ENCODE measurements at places on chromosomes 7 and 10.

DNA sequence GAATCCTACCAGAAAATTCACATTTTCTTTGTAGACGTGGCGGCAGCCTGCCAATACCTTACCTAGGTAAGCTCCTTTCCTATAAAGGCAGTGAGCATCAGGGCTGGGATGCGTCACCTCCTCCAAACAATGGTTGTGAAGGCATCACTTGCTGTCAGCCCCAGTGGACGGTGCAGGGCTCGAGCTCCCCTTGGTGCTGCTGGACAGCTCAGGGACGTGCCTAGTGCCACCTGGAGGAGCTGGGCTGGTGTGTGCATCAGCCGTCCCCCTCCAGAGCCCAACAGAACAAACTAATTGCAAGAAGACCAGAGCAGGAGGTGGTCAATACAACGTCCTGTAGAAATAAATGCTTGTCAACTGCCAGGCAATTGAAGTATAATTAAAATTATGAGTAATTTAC, 517.5 kb upstream of the FOXK1 start:
- DNase-seq, result no peak

GRCh38 chr7:81492240-81492639, 277.6 kb downstream of the HGF start:
- no peak for DNase-seq

- no peak for DNase-seq
These were observed 233.6 kb downstream of the VTI1A start for GRCh38 chr10:112680586-112680985.

DNA sequence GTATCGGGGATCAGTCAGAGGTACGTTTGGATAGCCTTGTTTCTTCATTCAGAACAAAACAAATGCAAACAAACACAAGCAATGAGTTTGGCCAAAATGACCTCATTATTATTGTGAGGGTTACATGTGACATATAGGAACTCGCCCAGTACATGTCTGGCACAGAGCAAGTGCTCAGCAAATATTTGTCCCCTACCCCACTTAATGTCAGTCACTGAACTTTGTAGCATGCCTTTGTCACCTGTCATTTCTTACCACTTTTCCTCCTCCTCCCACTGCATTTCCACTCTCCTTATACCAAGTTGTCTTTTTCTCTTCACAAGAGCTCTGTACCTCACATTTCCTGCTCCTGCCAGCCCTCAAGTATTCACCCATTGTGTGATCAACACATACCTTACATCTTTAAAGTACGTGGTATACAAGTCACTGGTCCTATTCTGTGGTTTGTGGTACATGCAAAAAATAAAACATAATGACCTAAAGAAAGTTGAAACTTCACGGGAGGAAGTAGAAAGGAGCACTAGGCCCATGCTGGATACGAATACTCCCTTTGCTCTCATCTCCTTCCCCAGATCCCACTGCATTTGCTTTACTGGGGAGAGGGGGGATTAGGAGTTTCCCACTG, 236.0 kb downstream of the INHBA start:
- no peak for DNase-seq

DNA sequence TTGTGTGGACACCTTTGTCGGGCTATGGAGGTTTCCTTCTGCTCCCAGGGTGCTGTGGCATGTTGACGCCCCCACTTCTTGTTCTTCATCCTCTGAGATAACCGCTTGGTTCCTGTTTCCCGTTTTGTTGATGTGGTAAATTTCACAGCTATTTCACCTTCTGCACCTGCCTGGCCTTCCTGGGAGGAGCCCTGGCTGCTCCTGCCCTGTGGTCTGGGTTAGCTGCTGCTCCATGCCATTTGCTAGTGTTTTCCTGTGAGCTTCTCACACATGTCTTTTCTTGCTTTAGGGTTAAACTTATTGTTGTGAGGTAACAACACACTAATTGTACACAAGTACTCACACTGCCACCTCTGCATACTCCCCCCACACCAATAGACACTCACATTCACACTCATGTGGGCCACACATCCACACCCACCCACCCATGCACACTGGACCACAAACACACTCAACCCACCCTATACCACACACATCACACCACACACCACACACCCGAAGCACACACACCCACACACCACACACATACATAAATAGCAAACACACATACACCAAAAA, 46.5 kb upstream of the MSMB start:
- DNase-seq, result no peak

DNA sequence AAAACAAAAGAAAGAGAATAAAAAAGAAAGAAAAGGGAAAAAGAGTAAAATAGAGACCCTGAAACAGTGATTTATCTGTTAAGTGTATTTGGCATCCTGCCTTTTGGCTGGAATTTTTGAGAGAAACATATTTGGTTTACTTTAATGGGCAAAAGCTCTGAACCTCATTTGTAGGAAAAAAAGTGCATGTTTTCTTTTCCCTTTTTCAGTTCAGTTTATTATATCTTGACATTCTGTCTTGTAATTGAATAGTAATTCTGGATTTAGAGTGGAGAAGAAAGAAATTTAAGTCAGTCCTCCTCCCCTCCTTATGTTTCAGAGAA, 69.5 kb downstream of the ARID5B start:
- DNase-seq, result no peak

DNA sequence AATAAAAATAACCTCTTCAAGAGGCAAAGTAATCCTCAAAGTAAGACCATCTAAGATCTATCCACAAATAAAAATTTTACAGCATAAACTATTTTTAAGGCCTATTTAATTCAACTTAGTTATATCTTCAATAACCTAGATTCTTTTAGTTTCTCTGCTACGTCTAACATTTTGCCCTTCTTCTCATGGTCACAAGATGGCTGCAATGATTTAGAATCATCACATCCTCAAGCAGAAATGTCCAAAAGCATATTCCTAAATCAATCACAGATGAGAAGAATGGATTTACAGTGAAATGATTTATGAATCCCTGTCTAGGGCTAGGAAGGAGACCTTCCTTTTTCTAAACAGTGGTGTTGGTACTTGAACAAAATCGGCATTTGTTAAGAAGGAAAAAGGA, 304.7 kb downstream of the ARHGAP12 start:
- DNase-seq, result no peak

GRCh38 chr7:111586711-111587409, 24.6 kb upstream of the IMMP2L start:
- no peak for DNase-seq

DNA sequence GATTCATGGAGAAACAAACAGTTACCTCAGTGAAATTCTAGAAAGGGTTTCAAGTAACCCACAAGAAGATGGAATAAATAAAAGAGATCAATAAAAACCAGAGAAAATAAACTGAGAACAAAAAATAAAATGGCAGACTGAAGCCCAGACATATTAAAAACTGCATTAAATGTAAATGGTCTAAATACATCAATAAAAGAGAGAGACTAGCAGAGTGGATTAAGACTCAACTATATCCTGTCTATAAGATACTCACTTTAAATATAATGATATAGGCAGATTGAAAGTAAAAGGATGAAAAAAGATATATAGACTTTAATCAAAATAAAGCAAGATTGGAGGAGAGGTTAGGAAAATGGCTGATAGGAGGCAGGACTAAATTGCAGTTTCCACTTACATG, 18.8 kb upstream of the EBF3 start:
- no peak for DNase-seq

DNA sequence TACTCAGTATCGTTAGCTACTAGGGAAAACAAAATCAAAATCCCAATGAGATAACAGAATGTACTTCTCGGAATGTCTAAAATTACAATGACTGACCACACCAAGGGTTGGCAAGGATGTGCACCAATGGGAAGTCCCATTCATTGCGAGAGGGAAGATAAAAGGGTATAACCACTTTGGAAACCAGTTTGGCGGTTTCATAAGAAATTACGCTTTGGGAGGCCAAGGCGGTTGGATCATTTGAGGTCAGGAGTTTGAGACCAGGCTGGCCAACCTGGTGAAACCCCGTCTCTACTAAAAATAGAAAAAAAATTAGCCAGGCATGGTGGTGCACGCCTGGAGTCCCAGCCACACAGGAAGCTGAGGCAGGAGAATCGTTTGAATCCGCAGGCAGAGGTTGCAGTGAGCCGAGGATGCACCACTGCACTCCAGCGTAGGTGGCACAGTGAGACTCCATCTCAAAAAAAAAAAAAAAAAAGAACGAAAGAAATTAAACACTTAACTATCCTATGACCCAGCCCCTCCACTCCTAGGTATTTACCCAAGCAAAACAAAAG, 7.6 kb downstream of the HACD1 start:
- DNase-seq, result no peak

- DNase-seq, result no peak
These were observed 250.6 kb downstream of the BBS9 start for GRCh38 chr7:33379891-33380525.

GRCh38 chr10:11197266-11197712, 179.6 kb downstream of the CELF2 start:
- DNase-seq, result no peak

GRCh38 chr10:30055226-30055662, 4.1 kb downstream of the JCAD start:
- DNase-seq, result no peak

DNA sequence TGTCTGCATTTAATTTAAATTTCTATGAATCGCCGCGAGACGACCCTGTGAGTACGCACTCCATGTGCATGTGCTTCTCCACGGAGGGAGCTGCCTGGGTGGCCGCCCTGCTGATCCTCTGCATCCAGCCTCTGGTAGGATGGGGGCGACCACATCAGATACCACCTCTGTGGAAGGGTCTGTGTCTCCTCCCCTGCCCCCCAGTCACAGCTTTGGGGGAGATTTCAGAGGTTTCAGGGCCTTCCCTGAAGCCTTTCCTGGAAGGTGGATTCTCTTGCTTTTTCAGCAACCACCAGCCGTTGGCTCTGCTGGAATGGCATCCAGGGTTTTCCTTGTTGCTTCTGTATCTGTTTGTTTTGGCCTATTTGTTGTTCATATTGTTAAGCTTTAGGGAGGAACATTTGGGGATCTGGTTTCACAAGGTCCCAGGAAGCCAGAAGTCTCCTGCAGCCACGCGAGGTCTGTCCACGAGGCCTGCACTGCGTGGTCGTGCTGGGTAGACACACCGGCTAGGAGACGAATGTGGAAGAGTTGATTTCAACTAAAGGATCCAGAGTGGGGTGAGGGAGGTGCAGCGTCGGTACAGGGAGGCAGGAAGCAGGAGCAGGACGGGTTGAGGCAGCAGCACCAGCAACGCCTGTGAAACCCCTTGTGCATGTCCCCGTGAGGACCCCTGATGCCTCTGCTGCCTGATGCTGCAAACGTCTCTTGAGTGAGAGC, 329.1 kb downstream of the PTPRN2 start:
- no peak for DNase-seq

DNA sequence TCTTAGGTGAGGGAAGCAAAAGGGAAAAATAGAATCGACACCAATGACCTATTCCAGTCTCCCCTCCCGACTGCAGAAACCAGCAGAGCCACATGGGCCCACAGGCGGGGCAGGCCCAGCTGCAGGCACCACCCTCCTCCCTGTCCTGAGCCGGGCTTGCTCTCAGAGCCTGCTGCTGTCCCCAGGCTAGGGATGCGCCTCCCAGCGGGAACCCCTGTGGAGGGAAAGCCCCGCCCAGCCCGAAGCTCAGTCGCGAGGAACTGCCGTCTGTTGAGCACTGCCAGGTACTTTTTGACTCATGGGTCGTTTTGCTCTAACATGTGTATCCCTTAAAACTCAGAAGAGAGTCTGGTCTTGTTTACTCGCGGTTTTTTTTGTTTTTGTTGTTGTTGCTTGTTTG, 124.5 kb upstream of the RET start:
- no peak for DNase-seq

GRCh38 chr10:49007129-49007528, 67.5 kb upstream of the LRRC18 start:
- no peak for DNase-seq

- DNase-seq, result no peak
These were observed 980.8 kb upstream of the LRRTM3 start for GRCh38 chr10:65945061-65945460.

GRCh38 chr7:81482600-81483186, 287.2 kb downstream of the HGF start:
- no peak for DNase-seq

DNA sequence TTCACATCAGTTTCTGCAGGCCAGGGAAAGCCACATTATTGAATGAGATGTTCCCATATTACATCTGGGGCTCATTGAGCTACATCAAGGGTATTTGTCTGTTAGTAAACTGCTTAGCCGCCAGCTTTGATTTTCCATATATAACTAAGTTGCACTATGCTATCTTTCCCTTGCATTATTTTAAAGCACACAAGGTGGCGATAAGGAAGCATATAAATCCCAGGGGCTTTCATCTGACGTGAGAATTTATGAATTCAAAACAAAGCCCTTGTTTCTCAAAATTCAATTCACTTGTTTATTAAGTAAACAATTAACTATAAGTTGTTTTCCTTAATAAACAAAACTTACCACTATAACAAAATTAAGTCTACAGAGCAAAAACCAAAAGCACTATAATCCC, 334.1 kb upstream of the TPK1 start:
- no peak for DNase-seq

DNA sequence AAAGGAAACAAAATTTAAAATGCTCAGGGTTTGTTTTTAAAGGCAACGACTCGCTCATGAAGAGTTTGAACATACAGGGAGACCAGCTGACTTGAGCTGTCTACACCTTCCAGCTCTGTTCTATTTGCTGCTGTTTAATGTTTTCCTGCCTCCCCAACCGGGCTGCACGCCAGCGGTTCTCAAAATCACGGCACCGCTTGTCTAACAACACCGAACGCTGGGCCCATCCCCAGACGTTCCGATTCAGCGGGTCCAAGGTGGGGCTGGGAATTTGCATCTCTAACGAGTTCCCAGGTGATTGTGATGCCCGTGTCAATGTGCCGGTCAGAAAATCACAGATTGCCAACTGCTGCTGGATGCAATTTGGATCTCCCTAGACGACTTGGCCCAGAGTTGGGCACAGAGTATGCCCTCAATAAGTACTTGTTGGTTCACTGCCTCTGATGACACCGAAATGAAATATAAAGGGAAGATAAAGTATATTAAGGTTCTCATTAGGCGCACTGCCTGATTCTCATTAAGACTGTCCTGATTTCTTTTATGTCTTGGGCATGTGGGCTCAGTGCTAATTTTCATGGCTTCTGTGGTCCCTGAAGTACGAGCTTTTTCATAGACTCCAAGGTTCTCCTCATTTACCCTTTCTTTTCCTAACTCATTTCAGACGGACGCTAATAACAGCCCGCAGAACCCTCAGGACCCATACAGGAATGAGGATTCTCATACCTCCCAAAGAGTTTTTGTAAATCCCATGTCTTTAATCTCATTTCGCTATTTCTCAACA, 28.5 kb downstream of the CELF2 start:
- no peak for DNase-seq

DNA sequence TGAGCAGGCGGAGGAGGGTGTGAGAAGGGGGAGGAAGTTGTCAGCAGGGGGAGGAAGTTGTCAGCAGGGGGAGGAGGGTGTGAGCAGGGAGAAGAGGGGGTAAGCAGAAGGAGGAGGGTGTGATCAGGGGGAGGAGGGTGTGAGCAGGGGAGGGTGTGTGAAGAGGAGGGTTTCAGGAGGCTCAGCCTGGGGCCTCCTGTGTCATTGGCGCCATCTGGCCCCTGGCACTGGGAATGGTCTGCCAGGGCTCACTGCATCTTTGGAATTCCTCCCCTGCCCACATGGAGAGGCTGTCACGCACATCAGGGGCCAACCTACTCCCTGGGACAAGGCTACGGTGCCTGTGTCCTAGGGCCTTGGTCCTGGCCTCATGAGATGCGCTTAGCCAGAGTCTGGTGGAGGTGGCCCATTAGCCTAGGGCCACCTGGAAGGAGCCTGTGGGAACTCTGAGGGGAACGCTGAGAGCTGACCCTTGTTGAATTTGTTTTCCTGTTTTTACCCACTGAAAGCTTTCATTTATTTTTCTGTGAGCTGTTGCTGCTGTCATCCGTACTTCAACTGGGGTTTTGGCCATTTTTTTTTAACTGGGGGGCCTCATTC, 18.0 kb downstream of the CAMK2B start:
- no peak for DNase-seq

GRCh38 chr7:28595076-28595475, 182.8 kb downstream of the CREB5 start:
- DNase-seq, result no peak

Data from NCI-H1436 treated with DMSO at 0.1 percent for 48 hours (cell line).